ENCODE measurements at places on chromosomes 3 and 15. TPM values are rescaled to one million over a fixed set of nuclear protein-coding genes. Genes with fewer than 3 reads are reported as not detected.

The HIGD2B gene
- 1.4 TPM for total RNA-seq

The SRGAP3 gene
- 3.4 TPM for total RNA-seq

The CACNA1D gene
- total RNA-seq = not detected

The SERINC4 gene
- total RNA-seq = 0.32 TPM

The ZNF717 gene
- 21.2 TPM for total RNA-seq

The EBLN2 gene
- 10.2 TPM for total RNA-seq
